ENCODE measurements at places on chromosomes 2 and 18.

GRCh38 chr2:38945372-38945771 lies 55.7 kb downstream of the ARHGEF33 start:
- no peak for DNase-seq

- DNase-seq, result no peak
These were observed 286.8 kb upstream of the RAB12 start for GRCh38 chr18:8322486-8322885.

- no peak for DNase-seq
These were observed 28.6 kb downstream of the EPG5 start for GRCh38 chr18:45938488-45938935.

DNA sequence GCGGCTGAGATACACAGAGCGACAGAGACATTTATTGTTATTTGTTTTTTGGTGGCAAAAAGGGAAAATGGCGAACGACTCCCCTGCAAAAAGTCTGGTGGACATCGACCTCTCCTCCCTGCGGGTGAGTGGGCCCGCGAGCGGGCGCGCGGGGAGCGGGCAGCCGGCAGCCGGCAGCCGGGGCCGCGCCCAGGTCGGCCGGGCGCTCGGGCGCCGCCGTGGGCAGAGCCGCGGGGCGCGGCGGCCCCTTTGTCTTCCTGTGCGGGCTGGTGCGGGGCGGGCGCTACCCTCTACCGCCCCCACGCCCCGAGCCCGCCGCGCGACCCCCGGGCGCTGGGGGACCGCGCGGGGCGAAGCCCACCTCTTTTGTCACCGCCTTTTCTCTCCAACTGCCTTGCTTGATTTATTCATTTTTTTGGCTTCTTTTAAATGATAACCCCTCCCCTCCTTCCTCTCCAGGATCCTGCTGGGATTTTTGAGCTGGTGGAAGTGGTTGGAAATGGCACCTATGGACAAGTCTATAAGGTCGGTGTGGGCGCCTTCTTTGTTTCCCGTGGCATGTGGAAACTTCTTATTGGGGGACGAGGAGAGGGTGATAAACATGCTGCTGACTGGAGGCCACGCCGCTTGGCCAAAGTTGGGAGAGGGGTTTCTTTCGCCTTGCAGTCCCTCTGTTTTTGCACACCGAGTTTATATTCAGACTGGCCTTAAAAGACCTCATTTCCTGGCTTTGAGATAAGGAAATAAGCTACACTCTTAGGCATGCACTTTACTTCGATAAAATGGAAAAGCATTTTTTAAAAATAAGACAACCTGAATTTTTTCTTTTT lies 722 bp downstream of the MAP4K4 start:
- DNase-seq, result no peak

GRCh38 chr2:161170377-161170776 lies 10.1 kb downstream of the TANK start:
- no peak for DNase-seq

DNA sequence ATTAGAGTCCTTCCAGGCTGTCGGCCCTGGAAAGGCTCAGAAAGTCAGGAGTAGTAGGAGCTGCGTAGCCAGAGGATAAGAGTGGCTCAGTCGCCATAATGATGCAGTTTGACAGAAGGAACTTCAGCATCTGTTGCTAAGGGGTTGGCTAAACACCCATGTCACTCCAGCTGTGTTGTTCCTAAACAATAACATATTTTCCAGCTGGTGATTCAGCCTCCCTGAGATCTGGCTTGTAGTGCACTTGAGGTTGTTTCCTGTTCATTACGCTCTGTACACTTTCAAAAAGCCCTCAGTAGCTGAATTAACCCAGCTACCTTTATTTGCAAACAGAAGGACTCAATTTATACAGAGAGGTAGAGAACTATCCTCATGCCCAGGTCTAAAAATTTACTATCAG lies 39.7 kb upstream of the EPAS1 start:
- no peak for DNase-seq

GRCh38 chr2:114442510-114442909 lies at the start of gene DPP10:
DPP10 (plus strand) TSS chr2:114442641.
- DNase-seq, result no peak

GRCh38 chr2:176035013-176035691 lies 33.1 kb upstream of the LNPK start:
- DNase-seq, result no peak
